ENCODE measurements at places on chromosomes 16 and 17.

GRCh38 chr17:35101725-35102124 is 17.9 kb downstream of the RAD51D start:
- DNase-seq, result no peak

DNA sequence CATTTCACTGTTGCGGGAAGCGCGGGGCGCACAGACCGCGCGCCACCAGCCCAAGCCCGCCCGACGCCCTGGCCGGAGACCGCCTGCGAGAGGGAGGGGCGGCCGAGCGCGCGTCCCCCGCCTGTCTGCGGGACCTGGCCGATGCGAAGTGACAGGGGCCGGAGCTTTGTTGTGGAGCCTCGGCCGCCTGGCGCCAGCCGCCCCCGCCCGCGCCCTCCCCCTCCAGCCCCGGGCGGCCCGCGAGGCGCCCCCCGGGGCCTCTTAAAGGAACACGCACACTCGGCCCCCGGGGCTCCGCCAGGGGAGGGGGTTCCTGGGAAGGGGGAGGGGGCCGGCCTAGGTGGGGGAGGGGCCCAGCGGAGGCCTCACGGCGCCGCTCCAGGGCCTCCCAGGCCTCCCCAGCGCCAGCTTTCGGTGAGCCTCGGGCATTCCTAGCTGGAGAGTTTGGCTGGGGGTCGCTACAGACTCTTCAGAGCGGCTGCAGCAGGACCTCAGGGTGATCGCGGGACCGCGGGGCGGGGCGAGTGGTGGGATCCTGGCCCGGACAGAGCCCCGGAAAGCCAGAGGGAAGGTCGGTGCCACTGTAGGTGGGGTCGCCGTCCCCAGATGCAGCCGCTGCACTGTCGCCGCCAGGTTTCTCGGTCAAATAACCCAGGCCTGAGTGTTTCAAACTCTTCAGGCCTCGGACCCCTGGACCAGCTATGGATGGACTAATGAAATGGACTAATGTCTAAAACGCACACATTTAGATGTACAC is 2.4 kb upstream of the TBX2 start:
- DNase-seq, result no peak

GRCh38 chr17:40298726-40299125 is 10.3 kb upstream of the RARA start:
- no peak for DNase-seq

DNA sequence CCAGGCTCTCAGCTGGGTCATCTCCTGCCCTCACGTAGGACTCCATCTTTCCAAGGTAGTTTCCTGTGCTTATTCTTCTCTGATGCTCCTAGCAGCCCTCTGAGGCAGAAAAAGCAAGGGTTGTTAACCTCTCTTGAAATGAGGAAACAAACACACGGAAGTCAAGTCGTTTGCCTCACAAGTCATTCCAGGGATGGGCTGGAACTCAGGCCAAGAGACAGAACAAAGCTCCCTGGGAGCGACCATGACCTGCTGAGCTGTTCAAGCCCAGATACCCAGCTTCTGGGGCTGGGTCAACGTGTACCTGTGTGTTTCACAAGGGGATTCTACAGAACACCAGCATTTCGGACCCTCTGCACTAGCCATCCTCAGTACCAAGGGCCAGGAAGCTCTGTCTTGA is 28.1 kb downstream of the SRL start:
- no peak for DNase-seq

DNA sequence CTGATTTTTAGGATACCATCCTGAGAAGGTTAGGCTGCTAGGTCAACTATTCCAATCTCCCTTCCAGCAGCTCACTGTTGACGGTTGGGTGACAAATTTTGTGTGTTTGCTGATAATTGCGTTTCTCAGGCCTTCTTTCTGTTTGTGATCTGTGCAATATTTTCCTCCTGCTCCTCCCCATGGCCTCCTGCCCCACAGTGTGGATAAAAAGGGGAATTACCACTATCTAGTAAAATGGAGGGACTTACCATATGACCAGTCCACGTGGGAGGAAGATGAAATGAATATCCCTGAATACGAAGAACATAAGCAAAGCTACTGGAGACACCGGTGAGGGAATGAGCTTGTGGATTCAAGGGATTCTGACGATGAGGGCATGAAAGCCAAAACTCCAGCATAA is 9.2 kb downstream of the CHD3 start:
- DNase-seq, result no peak

DNA sequence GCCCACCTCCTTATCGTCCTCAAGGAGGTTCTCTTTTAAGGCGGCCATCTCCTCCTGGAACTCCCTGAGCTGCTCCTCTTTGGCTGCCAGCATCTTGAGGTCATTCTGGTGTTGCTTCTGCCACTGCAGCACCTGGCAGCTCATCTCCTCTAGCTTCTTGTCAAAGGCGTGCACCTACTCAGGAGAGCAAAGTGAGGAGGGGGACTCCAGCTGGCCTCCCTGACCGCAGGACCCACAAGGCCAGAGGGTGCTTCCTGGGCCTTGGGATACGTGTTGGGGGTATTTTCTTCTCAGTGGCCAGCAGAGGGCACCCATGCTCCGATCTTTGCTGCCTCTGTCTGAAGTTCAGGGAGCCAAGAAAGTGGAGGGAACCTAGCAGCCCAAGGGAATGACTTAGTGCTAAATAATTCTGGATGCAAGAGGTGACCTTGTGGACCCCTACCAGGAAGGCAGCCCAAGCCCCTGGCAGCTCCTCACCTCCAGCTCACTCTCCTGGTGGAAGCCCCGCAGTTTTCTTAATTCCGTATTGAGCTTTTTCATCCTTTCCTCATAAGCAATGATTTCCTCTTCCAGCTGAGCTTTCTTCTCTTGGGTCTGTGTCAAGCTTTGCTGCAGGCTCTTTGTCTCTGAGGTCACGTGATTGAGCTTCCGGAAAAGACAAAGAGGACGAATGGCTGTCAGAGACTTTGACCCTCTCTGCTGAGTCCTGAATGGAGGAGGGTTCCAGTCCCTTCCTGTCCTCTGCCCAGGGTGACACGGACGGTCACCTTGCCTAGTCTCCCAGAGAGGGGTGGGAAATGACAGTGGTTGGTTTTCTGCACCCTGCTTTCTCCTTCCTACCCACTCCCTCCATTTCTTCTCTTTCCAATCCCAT is 31.4 kb downstream of the DHX38 start:
- peak; percentile 72 for DNase-seq

DNA sequence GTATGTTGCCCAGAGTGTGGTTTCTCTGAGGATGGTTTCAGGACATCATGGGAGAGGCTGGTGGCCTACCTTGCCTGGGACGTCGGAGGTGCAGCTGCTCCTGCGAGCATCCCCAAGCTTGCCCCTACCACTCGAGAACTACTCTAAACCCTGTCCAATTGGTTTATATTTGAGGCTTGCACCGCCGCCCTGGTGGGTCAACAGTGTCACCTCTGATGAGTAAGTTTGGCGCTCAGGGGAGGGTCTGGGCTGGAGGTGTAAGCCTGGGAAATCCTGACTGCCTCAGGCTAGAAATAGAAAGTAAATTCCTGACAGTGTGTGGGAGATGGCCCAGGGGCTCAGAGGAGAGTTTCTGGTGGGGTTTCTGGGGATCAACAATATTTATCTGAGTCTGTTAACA is 48.2 kb downstream of the CCDC42 start:
- no peak for DNase-seq

DNA sequence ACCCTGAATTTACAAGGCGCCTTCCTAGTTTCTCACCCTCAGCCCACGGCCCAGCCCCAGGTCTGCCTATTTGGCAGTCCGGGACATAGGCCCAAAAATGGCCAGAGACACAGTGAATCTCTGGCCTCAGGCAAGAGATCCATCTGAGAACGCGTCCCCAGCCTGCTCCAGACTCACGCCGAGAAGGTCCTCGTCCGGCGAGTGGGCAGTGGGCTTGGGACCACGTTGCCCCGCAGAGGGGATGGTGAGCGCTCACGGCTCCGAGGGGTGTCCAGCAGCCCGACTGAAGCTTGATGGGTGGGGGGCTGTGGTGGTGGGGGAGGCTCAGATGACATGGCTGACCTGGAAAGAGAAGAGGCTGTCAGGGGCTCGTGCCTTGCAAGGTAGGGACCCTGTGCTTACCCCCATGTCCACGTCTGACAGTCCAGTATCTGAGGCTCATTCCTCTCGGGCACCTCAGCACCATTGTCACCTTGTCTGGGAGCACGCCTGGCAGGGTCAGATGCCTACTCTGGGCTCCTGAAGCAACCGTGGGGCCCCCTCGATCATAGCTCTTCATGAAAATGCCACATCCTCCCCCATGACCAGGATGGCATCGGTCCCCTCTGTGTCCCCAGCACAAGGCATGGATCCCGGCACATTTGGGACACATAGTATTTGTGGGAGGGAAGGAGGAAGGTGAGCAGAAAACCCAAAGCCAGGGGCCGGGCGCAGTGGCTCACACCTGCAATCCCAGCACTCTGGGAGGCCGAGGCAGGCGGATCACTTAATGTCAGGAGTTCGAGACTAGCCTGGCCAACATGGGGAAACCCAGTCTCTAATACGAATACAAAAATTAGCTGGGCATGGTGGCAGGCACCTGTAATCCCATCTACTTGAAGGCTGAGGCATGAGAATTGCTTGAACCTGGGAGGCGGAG is 9.6 kb downstream of the CARHSP1 start:
- no peak for DNase-seq

- no peak for DNase-seq
Observed at GRCh38 chr17:75481194-75482068, 25.0 kb downstream of the TMEM94 start.

- DNase-seq, result no peak
Observed at GRCh38 chr17:15392326-15392741, 50.9 kb upstream of the TEKT3 start.

DNA sequence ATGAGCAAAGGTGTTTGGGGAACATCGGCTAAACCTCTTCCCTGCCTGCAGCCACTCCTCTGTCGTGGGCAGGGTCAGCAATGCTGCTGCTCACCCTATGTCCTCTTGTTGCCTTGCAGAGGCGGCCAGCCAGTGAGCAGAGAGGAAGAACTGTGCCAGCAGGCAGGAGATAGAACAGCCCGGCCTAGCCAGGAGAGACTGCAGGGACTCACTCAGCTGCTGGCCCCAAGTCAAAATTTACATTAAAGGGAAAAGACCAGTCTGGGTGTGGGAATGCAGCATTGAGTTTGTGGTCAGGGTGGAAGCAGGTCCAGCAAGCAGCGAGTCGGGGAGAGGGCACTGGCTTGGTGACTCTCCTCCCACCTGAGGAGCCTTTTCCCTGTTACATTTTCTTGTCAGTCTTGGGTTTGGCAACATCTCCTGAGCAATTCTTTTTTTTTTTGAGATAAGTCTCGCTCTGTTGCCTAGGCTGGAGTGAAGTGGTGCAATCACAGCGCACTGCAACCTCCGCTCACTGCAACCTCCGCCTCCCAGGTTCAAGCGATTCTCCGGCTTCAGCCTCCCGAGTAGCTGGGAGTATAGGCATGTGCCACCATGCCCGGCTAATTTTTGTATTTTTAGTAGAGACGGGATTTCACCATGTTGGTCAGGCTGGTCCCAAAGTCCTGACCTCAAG is 22.7 kb downstream of the LIG3 start:
- DNase-seq, result no peak

DNA sequence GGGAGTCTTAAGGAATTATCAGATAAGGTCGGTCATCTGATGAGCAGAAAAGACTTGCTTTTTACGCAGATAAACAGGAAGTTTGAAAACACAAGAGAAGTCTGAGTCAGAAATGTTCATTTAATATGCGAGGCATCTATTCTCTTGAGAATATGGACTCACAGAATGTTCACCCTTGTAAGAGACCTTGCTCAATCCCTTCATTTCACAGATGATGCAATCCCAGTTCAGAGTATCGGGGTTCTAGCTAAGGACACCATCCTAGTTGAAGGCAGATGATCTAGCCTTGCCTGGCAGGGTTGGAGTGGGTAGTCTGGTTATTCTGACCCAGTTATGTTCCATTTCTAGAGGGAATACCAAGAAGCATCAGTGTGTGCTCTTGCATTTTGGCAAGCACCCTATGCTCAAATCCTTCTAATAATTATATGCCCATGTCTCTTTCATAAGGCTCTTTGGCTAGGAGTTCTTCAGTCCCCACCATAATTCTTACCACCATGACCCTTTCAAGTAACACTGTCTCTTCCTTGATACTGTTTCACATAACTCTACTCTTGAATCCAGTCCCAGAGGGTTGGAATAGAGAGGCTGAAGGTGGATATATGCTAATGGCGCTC is 42.5 kb downstream of the YPEL2 start:
- DNase-seq, result no peak

Measured in nucleus accumbens (tissue), 56 donors.